ENCODE measurements at places on chromosomes 16 and 17. TPM values are rescaled to one million over a fixed set of nuclear protein-coding genes. Genes with fewer than 3 reads are reported as not detected.

DNA sequence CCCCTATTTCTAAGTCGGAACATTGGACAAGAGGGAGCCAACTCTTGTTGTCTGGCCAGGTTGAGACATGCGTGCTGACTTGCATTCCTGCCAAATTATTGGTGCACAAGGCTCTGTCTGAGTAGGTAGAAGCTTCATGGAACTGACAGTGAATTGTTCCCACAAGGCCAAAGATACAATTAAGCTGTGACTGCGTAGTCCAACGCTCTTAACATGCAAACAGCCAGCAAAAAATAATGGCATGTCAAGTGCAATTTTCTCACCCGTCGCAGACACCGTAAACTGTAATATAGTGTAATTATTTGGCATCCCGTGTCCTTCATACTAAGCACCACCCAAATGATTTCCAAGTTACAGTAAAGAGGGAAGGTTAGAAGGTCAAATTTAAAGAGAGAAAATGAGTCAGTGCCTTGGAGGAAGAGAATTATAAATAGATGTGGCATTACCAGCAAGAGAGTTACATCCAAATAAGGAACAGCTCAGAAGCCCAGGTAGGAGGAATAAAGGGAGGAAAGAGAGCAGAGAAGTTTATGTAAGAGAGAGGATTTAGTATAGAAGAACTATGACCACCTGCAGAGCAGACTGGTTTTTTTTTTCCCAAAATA, 21.8 kb downstream of the CDH8 start:
- no peak for DNase-seq

- no peak for DNase-seq
Observed at GRCh38 chr17:42547001-42547461, 5.7 kb upstream of the HSD17B1 start.

DNA sequence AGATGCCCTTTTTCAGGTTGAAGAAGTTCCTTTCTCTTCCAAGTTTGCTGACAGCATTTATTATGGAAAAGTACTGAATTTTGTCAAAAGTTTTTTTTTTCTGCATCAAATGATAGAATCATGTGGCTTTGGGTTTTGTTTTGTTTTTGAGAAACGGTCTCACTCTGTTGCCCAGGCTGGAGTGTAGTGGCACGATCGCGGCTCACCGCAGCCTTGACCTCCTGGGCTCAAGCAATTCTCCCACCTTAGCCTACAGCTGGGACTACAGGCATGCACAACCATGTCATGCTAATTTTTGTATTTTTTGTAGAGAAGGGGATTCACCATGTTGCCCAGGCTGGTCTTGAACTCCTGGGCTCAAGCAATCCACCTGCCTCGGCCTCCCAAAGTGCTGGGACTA, 7.3 kb downstream of the CMTM4 start:
- DNase-seq: no peak

- DNase-seq: no peak
Observed at GRCh38 chr16:84281074-84281473, 13.6 kb upstream of the WFDC1 start.

DNA sequence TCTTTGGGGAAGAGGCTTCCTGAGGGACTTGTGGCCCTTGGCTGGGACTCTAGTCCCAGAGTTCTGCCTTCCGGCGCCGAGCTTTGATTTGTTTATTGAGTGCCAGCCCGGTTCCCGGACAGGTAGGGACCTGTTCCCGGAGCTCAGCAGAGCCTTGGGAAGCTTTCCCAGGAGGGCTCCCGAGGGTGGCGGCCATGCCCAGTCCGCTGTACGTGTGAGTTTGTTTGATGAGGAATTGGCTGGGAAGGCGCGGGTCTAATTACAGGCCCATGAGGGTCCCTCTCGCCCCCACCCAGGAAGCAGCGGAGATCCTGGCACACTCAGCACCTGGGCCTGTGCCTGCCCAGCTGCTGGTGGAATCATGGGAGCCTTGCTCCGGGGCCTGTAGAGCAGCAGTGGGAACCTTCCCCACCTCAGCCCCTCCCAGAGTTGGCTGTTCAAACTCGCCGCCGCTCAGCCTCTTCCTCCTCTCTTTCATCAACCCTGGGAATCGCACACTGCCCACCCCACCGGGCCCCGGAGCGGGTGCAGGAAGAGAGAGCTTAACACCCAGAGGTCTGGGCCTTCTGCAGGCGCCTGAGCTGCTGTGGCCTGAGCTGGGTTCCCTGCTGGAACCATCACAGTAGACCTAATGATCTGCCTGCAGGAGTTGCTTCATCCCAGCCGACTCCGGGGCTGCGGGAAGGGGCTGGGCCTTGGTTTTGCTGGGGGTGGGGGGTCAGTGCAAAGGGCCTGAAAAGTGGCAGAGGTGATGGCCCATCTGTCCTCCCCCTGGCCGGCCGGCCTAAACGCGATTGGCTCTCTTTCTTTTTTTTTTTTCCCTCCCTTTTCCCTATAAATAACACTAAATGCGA, 313.7 kb downstream of the SEC14L1 start:
- DNase-seq: no peak

DNA sequence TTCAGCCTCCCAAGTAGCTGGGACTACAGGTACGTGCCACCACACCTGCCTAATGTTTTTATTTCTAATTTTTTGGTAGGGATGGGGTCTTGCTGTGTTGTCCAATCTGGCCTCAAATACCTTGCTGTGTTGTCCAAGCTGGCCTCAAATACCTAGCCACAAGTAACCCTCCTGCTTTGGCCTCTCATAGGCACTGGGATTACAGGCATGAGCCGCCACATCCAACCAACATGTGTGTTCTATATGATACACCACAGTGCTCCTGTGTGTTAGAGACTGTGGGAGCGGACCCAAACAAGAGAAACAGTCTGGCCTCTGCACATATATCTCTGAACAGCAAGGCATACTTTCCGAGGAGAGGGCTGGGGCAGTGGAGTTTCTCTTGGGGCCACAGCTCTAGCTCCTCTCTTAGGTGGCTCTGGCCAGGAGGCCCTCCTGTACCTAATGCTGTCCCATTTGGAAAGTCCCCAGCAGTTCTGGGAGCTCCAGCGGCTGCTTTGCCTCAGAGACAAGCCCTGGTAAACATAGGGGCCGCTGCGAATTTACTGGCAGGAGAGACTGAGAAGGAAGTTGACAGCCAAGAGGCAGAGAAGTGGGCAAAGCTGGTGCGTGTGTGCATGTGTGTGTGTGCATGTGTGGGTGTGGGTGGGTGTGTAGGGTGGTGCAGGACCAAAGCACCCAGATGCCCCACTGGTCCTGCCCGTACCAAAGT, 95.0 kb downstream of the RAB11FIP4 start:
- DNase-seq: no peak

GRCh38 chr17:4560421-4560820, at the start of gene GGT6:
TSS of gene GGT6 (minus strand) at chr17:4560577. CDS start at chr17:4560521, 56 bp downstream.
- no peak for DNase-seq

DNA sequence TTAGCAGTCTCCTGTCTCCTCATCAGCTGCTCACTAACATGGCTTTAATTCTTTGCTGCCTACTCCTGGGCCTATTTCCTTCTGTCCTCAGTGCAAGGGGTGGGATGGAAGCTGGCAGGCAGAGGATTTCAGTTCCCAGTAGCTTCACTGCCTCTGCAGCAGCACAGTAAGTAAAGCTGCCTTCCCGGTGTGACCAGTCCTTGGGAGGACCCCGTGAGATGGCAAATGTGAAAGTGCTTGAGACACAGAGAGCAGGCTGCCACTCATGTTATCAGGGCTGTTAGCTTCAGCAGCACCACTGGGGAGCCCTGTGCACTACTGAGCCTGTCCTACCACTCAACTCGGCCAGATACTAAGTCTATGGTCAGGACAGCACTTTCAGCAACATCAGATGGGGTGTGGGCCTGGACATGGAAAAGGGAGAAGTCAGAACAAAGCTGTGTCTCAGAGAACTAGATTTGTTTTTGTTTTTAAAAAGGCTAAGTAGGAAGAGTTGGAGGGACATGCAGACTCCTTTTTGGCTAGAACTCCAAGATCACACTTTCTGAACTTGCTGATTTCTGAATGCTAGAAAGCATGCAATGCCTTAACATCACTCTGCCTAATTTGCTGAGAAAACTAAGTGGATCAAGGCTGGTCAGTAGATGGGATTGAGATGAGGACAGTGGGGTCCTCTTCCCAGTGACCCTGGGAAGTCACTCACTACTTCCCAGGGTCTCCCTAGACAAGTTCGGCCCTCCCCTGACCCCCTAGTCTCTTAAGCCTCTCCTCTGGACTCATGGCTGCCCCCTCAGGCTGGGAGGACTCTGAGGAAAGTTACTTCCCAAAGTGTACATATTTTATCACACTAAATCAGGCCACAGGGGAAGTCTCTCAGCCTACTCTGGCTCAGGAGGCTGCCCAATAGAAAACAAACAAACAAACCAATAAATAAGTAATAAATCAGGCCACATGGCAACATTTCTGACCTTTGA, 1.1 kb downstream of the ACSF2 start:
- DNase-seq: no peak

GRCh38 chr16:85617948-85618347, 4.8 kb downstream of the GSE1 start:
- DNase-seq: no peak

DNA sequence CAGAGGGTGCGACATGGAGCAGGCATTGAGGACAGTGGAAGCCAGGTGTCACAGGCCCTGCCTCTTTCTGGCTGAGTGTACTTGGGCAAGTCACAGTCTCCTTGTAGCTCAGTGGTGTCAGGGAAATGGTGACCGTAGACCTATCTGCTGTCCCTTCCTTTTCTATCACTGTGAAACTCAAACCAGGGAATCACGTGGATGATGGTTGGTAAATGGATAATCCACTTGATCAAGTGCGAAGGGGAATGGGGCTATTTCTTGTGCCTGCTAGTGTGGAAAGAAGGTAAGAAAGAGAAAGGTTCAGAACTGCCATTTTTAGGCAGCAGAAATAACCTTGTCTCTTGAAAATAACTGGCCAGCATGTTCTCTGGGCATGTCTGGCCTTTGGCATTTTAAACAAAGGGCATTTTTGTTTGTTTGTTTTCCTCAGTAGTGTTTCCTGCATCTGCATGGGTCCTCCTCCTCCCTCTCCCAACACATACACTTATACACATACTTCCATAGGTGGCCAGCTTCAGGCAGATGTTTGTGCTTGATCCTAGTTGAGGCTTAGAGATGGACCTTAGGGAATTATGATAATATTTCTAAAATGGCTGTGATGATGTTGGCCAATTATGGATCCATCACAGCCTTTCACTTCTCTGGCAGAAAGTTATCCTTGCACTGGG, 7.1 kb downstream of the TBX4 start:
- no peak for DNase-seq

DNA sequence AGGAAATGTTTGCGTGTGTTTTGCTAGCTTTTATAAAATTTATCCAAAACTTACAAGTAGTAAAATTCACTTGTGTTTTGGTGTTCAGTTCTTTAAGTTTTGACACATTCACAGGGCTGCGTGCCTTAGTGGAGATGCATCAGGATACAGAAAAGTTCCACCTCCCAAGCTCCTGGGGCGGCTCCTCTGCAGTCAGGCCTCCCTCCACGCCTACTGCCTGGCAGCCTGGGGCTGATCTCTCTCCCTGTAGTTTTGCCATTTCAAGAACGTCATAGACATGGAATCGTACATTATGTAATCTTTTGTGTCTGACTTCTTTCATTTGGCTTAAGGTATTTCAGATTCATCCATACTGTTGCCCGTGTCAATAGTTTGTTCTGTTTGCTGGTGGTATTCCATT, 27.2 kb upstream of the IRF8 start:
- DNase-seq: no peak

DNA sequence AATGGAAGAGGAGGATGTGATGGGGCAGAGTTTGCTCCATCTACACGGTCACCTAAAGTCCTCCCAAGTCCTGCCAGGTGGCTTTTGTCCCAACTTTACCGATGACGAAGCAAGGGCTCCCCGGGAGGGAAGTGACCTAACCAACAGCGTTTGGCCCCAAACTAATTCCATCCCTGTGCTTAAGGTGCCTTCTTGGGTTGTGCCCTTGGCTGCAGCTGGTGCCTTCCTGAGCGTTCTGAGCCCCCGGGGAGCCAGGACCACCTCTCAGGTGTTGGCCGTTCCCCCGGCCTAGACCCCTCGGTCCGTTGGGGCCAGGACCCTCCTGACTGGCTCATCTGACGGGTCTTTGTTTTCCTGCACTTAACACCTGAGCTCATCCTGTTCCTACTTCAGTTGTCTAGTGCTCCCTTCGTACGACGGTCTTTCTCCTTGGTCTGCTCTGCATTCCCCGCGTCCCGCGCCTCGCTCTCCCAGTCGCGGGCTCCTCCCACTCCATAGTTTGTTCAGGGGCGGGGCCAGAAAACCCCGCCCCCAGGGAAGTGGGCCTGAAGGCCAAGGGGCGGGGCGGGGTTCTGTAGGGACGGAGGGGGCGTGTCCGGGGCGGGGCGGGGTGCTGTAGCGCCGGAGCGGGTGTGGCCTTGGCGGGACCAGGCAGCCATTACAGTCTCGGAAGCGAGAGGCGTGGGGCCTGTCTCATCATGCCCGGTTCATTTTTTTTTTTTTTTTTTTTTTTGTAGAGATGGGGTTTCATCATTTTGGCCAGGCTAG, 822 bp upstream of the ZSCAN10 start:
- DNase-seq: no peak

DNA sequence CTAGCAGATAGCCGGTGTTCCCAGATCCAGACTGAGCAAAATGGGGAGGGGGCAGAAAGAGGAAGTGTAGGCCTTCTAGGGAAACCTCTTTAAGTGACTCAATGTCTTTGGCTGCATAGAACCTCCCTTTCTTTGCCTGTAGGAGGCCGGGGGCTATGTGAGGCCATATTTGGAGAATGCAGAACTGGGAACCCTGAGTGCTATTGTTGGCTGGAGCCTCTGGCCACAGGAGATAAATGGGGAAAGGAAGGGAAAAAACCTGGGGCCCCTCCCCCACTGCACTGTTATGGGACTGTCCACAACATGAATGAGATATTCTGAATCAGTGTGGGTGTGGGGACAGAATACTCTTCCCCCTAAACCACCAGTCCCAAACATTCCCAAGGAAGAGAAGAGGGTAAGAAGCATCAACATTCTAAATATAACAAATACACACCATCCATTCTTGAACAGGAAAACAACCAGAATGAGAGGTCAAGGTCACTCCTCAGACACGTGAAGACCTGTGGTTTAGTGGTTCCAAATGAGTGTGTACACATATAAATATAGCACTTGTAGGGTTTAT, 2.4 kb downstream of the VPS25 start:
- no peak for DNase-seq

DNA sequence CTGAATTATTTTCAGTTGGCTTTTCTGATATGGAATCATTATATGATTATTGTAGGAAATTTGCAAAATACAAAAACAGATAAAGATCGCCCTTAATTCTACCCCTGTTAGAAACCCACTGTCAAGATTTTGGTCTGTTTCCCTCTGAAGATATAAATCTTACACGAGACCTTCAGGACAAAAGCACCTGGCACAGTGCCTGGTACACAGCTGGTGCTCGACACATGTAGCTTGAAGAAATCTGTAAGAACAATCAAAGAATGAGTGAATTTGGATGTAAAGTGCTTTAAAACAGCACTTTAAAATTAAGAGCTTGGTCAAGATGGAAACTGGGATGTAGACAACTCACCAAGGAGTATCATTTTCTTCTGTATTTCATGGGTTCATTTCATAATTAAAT, 181.1 kb downstream of the C16orf78 start:
- no peak for DNase-seq

GRCh38 chr17:78745407-78746088, 36.5 kb downstream of the CYTH1 start:
- no peak for DNase-seq

GRCh38 chr16:53052519-53053501, at the start of gene CHD9NB:
TSS of gene CHD9NB (minus strand) at chr16:53052897. CDS start at chr16:53044158, 8,739 bp downstream.
- peak; percentile 68 for DNase-seq

GRCh38 chr16:89507214-89507833, 879 bp upstream of the SPG7 start:
- DNase-seq: no peak

HES7 gene
- polyA plus RNA-seq: not detected

DYNLRB2 gene
- polyA plus RNA-seq: 0.50 TPM

CBLN1 gene
- not detected for polyA plus RNA-seq

SYT17 gene
- not detected for polyA plus RNA-seq

VMO1 gene
- polyA plus RNA-seq: 0.92 TPM

CMTR2 gene
- polyA plus RNA-seq: 19.6 TPM

MYH2 gene
- polyA plus RNA-seq: 0.34 TPM

CD300LB gene
- not detected for polyA plus RNA-seq

All from BJ (cell line).